ENCODE measurements at places on chromosomes 7 and 10.

DNA sequence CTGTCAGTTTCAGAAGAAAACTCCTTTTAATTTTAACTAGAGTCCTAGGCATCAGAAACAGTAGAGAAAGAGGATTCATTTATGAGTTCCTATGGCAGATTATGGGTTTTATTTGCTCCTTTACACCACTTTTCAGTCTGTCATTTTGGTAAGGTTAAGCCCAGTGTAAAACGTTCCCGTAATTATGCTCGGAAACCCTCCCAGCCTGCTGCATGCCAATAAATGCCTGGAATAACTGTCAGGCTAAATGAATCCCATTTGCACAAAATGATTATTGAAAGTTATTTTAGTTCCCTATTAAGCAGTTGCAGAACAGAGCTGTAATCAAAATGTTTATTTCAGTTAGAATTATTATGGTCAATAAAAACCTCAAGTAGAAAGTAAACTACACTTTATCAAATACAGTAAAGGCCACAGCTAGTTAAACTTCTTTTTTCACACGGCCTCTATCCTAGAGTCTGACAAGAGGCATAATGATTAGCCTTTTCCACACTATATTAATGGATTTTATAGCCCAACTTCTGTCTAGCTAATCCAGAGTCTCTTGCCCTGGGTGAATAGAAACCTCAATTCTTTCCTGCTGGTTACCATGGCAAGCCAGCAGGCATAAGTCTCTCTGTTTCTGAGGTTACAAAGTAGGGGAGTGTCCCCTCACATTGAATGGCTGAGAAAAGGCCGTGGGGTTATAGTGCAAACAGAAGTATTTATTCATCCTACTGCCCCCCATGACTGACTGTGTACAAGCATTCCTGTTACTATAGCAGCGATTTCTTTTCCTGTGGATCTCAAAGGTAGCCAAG is 80.8 kb upstream of the NPVF start:
- no peak for DNase-seq

DNA sequence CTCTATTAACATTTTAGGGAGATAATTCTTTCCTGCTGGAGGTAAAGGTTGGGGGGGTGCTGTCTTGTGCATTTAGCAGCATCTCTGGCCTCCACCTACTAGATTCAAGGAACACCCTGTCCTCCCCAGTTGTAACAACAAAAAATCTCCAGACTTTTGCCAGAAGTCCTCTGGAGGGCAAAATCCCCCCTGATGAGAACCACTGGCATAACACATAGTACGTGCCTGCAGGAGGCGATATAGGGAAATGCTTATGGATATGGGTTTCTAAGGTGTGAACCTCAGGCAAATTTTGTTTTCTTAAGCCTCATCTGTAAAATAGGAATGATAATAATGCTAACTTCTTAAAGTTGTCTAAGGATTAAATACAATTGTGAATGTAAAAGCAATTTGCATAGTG is 2.9 kb upstream of the OSBPL3 start:
- DNase-seq, result no peak

DNA sequence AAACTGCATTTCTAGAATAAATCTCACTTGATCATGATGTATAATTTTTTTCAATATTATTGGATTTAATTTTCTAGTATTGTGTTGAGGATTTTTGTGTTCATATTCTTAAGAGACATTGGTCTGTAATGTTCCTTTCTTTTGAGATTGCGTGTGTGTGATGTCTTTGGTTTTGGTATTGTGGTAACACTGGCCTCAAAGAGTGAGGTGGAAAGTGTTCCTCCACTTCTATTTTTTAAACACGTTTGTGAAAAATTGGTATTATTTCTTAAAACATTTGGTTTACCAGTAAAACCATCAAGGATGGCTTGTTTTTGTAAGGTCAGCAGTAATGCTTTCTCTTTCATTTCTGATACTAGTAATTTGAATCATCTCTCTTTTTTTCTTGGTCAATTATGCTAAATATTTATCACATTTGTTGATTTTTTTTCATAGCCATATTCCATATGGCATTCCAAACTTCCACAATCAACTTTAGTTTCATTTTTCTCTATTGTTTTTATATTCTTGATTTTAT is 290.2 kb upstream of the CDC14C start:
- no peak for DNase-seq

DNA sequence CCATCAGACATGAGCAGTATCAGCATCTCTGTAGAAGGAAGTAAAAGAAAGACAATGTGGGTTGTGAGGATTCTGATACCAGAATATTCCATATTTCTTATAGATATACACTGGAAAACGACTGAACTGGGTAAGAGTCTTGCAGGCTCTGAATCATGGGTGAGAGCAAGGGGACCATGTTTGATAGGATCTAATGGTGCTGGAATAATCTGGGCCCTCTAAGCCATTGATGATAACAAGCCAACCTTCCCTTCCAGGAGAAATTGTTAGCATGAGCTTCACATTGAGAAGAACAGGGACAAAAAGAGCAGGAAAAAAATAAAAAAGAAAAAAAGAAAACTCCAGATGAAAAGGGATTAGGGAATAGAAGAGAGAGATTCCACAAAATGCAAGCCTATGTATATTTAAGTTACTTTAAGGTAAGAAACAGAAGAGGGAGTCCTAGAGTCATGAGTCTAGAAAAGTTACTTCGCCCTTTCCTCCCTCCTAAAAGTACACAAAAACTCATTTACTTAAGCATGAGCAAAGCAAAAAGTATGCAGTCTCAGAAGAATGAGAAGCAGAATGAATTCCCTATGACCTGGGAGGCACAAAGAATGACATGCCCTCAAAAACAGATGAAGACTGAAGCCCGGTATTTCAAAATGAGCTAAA is 181.9 kb downstream of the TMEM26 start:
- DNase-seq, result no peak

GRCh38 chr10:21493784-21494183 is 31.7 kb downstream of the SKIDA1 start:
- no peak for DNase-seq

DNA sequence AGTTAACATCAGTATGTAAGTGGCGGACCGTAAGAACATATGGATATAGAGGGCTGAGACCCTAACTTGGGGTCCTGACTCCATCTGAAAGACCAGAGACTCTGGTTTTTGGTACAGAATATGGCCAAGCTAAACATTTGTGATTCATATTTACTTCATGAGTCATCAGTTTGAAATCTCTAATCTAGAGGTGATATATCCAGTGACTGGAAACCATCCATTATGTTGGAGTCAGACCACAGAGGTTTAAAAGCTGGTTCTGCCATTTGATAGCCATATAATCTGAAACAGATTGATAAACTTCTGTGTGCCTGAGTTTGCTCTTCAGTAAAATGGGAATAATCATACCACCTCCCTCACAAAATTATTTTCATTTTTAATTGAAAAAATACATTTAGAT is 505.3 kb downstream of the SORCS3 start:
- DNase-seq, result no peak

DNA sequence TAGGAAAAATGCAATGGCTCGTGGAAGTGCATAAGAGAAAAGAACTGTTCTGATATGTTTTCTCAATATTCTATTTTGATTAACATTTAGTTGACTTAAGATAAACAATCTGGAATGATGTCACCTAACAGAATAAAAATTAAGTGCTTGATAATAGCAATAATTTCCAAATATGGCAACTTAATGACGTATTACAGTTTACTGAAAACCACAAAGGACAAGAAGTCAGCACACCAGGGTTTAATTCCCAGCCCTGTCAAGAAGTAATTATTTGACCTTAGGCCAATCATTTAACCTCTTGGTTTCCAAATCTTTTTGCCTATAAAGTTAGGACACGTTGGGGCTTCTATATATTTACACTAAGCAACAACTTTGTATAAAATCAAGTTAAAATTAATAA is 95.7 kb downstream of the CABCOCO1 start:
- no peak for DNase-seq

- no peak for DNase-seq
Measured at GRCh38 chr10:91073286-91073979, 147.0 kb upstream of the PCGF5 start.

Data from NCI-H774 (cell line).